RCC 7860 (cell line): ENCODE measurements at places on chromosomes 6 and 20.

GRCh38 chr6:50819904-50820868, 1.5 kb downstream of the TFAP2B start:
- no peak for DNase-seq

- no peak for DNase-seq
Observed at GRCh38 chr6:30349421-30350177, 4.6 kb downstream of the RPP21 start.

- DNase-seq: no peak
Observed at GRCh38 chr6:100626721-100627120, 162.0 kb upstream of the SIM1 start.

- no peak for DNase-seq
Observed at GRCh38 chr20:9228774-9229450, 160.0 kb downstream of the PLCB4 start.

DNA sequence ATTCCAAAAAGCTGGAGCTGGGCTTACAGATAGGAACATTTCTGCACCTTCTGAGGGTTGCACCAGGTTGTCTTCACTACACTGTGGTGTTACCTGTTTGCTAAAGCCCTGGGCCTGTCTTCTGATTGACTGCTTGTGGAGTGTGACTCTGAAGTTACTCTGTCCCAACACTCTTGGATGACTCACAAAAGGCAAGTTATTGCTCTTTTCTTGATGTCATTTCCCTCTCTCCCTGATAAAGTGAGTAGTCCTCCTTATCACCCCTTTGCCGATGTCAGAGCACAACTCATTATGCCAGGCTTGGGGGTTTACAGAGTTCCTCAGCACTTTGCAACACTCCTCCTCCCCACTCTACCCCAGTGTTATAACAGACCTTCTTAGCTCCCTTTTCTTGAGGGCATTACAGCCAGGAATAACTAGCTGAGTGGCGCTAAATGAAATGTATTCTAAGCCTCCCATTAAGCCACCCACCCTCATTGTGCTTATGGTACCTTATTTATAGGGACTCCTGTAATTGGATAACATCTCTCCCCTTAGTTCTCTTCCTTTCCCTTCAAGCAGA, 36.1 kb upstream of the NKX2-4 start:
- peak; percentile 77 for DNase-seq

DNA sequence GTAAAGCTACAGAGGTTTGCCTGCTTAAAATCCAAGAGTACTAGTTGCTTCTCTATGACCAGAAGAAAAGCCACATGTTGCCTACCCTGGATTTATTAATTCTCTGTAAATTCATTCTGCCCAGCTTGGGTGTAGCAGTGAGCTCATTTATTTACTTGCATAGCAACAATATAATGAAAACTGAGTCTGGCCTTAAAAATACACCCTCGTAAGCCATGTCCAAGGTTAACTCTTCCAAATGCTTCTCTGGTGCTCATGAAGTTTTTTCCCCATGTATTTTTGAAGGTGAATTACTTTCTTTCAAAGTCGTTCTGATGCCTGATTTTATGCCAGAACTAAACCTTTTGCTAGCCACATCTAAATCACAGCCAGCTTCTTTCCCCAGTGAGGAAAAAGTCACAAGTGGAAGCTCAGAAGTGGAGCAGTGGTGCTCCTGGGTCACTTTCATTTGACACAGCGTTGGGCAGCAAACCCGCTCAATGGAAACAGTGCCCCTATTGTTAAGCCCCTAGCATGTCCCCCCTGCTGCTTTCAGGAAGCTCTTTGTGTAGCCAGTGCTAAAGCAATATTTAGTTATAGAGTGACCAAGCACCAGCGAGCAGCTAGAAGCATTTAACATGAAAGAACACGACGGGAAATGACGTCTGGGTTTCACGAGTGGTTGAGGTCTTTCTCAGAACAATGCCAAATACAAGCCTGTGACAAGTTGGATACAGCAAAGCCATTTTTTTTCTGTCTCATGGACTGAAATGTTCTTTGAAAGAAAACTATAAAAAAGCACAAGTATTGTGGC, 29.8 kb downstream of the NEDD9 start:
- DNase-seq: no peak

DNA sequence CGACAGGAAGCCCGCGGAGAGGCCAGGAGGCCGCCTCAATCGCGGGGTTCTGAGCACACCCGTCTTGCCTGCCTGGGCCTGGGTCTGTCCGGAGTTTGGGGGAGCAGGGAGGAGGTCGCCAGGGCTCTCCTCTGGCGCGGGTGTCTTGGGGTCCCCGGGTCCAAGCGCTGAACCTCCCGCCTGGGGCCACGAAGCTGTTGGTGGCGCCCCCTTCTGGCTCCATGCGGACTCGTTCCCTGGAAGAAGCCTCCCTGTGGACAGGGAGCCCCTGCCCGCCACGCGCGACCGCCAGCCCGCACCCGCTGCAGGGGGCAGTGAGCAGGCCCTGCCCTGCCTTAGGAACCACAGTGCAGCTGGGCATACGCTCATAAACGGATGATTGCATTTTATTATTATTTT, 44.7 kb downstream of the MCUR1 start:
- DNase-seq: no peak

- no peak for DNase-seq
Observed at GRCh38 chr6:110468731-110469130, 7.7 kb downstream of the SLC22A16 start.

- no peak for DNase-seq
Observed at GRCh38 chr6:28607990-28608389, 82.3 kb downstream of the GPX5 start.

- peak; percentile 9 for DNase-seq
Observed at GRCh38 chr20:1934721-1935573, 39.7 kb downstream of the SIRPA start.

DNA sequence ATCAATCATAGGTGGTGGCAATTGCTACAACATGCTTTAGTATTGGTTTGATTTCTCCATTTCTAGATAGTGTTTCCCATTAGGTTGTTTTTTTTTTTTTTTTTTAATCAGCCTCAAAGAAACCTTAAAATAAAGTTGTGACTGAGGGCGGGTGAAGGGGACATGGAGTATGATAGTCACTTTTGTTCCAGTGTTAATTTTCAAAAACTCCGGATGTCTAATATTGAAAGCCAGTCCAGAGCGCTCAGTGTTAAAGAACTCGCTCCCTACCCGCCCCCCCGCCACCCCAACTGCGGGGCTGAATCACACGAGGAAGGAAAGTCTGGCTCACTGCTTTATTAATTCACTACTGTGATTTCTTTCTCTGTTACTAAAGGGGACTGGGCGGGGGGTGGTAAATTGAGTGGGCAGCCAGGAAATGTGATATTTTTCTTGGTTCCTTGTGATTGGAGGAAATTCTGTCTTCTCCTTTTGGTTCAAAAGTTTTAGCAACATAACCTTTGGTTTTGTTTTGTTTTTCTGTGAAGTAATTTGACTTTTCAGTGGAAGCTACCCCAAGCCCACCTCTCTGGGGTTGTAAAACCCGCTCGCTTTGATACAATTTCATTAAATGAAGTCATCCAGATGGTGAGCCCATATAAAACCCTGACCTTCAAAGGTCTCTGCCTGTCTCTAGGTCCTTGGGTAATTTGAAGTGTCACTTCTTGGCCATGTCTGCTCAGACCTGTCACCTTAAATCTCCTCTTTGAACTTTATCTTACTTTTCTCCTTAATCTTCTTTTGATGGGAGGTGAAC, 38.0 kb downstream of the TNFAIP3 start:
- peak; percentile 44 for DNase-seq

DNA sequence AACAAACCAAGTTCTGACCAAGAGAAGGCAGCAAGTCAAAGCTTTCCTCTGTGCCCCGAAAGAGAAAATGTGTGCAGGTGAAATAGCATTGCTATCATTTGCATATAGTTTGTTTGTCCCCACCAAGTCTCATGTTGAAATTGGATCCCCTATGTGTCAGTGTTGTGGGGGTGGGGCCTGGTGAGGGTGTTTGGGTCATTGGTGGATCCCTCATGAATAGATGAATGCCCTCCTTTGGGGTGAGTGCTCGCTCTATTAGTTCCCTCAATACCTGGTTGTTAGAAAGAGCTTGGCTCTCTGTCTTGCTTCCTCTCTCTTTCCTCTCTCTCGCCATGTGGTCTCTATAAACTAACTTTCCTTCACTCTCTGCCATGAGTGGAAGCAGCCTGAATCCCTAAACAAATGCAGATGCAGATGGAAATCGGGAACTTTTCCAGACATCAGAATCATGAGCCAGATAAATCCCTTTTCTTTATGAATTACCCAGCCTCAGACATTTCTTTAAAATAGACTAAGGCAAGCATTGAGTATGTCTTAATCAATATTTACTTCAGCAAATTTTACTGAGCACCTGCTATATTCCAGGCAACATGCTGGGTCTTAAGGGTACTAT, 43.8 kb upstream of the SYNDIG1 start:
- no peak for DNase-seq

DNA sequence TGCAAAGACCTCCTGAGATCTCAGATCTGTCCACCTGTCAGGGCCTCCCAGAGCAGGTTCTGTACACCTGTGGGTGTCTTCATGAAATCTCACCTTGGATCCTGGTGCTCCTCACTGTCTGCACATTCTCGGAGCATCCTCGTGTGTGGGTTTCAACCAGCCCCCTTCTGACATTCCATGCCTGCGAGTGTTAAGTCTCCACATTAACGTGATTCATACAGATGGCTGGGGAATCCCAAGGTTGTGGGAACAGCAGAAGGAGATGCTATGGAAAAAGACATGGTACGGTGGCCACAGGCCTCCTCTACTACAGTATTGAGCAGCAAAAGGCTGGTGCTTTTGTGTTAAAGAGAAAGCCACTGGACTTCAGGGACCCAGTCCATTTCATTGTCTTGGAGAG, 556.5 kb downstream of the DHX35 start:
- no peak for DNase-seq

DNA sequence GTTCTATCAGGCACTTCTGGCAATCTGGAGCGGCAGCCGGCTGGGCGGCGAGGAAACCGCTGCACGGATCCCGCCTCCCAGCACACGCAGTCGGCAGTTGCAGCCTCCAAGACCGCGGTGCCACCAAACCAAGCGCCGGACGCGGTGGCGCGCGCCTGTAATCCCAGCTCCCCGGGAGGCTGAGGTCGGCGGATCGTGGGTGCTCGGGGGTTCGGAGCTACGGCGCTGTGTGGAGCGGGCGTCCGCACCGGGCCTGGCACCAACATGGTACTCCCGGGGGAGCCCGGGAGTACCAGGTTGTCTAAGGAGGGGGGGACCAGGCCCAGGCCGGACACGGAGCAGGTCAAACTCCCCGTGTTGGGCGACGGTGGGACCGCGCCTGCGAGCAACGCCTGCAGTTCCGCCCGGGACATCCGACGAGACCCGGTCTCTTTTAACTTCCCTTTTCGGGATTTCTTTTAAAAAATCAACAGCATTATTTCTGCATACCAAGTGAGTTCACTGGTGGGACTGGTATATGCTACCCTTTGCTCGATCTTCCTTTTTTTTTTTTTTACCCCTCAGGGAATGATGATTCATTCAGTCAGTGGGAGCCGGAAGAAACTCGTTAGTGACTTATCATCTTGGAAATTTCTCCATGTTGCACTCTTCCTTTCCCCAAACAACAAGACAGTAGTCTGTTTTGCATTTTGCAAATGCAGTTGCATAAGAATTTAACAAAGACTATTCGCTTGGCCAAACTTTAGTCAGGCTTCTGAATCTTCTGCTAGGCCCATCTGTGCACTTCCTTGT, 27.6 kb downstream of the ZNF311 start:
- no peak for DNase-seq
